M059J (cell line): ENCODE measurements at places on chromosomes 2 and 18. TPM values are rescaled to one million over a fixed set of nuclear protein-coding genes. Genes with fewer than 3 reads are reported as not detected.

- DNase-seq: no peak
Observed at GRCh38 chr18:73047688-73048087, 179.9 kb upstream of the NETO1 start.

DNA sequence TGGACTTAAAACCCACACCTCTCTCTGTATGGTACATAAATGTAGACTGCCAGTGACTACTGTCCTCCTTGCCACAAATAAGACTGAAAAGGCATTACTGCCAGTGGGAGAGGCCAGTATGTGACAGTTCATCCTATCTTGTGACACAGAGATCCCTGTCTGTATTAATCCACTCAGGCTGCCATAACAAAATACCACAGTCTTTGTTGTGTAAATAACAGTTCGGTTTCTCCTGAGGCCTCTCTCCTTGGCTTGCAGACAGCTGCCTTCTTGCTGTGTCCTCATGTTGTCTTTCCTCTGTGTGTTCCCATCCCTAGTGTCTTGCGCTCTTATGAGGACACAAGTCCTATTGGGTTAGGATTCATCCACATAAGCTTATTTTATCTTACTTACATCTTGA lies 46.4 kb upstream of the IL1RL1 start:
- DNase-seq: no peak

The PPP1CB gene
- total RNA-seq: 113 and 163 TPM in 2 replicates

The HOXD12 gene
- 0.12 TPM in 1 of 2 replicates, not detected in the other for total RNA-seq

DNA sequence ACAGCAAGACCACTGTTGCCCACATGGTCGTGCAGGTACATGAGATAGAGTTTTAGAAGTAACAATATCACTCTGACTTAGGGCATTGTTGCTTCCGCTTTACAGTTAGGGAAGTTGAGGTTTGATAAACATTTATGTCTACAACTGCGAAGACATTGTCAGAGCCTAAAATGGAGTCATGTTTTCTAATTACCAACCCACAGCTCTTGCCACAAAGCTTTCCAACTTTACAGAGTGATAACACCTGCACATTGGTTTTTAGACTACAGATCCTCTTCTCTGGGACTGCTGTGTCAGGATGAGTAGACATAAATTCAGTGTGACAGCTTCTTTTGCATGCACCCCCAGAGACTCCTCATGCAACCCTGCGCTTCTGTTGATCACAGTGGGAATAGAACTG lies 119.0 kb downstream of the FEZ2 start:
- DNase-seq: no peak

GRCh38 chr2:172671501-172671900 lies 64.1 kb upstream of the RAPGEF4 start:
- DNase-seq: no peak

DNA sequence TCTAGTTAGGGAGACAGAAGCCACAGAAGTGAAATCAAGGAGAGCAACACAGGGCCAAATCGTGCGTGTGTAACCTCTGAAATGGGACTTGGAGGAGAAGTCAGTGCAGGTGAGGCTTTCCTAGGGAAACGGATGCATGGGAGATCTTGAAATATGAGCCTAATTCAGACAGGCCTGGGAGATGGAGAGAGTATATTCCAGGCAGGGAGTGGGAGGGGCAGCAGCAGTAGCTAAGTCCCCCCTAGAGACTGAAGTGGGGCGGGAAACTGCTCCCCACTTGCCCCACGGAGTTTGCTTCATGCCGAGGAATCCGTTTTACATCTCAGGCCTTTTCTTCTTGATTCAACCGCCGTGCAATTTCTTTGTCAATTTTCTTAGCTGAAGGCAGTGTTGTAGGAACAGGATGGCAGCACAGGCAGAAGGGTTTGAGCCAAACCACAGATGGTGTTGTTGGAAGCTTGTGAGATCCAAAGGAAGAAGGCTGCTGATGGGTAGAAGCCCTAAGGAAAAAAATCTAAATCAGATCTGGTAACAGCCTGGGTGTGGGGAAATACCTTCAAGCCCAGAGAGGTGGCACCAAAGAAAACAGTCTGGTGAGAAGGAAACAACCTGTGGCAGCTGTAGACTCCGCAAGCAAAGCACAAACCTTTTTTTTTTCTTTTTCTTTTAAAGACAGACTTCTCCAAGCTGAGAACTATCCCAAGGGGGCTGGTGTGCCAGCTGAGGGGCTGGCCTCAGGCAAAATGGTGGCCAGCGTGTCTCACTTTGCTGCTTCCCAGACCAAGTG lies 40.2 kb downstream of the EPAS1 start:
- DNase-seq: peak; percentile 32

- DNase-seq: peak; percentile 47
Observed at GRCh38 chr2:230905448-230906421, 19.3 kb downstream of the GPR55 start.

- DNase-seq: peak; percentile 32
Observed at GRCh38 chr2:29238497-29238896, 123.3 kb downstream of the CLIP4 start.

- no peak for DNase-seq
Observed at GRCh38 chr18:1796636-1797035, 774.7 kb downstream of the METTL4 start.

The TSN gene
- total RNA-seq: 50.5 and 62.8 TPM in 2 replicates

GRCh38 chr2:225895126-225895525 lies 495.6 kb downstream of the NYAP2 start:
- DNase-seq: peak; percentile 63

GRCh38 chr18:74084184-74084855 lies 63.3 kb downstream of the FBXO15 start:
- peak; percentile 26 for DNase-seq

DNA sequence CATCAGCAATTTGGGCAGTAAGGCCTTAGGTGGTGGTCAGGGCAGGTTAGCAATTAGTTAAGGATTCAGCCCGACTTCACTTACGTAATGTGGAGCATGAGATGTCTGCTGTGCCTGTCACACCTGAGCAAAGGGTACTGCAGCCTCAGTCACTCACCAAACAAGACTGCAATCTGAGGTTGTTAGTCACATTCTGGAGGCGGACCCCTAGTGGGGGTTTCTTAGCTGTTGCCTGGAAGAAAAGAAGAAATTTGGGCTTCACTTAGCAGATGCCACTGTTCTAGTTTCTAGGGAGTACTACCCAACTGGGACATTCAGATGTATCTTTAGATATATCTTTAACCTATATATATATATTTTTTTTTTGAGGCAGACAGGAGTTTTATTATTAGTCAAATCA lies 529.9 kb downstream of the SLC4A3 start:
- DNase-seq: no peak

- DNase-seq: no peak
Observed at GRCh38 chr2:165149439-165149838, 54.4 kb downstream of the SCN3A start.

The ATF2 gene
- 33.7 and 39.3 TPM in 2 replicates for total RNA-seq

The ABHD1 gene
- total RNA-seq: 0.12 TPM in 1 of 2 replicates, not detected in the other

DNA sequence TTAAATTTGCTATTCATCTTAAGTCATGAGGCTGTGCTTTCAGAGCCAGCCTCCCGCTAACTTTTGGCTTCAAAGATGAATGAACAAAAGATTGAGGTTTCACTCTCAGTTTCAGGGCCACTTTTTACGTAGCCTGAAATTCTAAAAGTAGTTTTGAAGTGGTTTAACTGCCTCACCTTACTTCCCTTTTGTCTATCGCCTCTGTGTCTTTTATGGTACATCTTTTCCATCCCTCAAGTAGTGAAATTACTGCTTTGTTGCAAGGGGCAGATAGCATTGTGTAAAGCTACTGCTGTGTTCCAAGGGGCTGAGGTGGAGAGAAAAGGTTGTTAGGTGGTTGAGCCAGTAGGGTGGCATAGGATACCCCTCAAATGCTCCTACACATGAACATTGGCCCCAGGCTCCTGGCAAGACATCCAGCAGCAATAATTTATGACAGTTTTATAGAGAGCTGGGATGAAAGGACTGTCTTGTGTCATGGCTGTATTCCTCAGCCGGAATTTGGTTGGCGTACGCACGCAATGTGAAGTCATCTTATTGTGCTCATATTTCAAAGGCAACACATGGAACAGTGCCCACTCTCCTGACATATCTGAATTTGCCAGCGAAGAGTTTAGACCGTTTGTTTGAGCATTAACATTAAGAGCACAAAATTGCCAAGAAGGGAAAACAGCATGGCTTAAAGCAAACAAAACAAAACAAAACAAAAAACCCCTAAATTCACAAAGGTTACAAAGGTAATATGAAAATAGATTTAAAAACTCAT lies 32.2 kb downstream of the QPCT start:
- peak; percentile 97 for DNase-seq

GRCh38 chr18:63447066-63447465 lies 24.8 kb upstream of the VPS4B start:
- no peak for DNase-seq

The TCF23 gene
- total RNA-seq: not detected in 2 replicates

The VWA3B gene
- not detected in 2 replicates for total RNA-seq

The HOXD4 gene
- 0.05 TPM in 1 of 2 replicates, not detected in the other for total RNA-seq

The RNF125 gene
- 0.07 TPM in 1 of 2 replicates, not detected in the other for total RNA-seq

DNA sequence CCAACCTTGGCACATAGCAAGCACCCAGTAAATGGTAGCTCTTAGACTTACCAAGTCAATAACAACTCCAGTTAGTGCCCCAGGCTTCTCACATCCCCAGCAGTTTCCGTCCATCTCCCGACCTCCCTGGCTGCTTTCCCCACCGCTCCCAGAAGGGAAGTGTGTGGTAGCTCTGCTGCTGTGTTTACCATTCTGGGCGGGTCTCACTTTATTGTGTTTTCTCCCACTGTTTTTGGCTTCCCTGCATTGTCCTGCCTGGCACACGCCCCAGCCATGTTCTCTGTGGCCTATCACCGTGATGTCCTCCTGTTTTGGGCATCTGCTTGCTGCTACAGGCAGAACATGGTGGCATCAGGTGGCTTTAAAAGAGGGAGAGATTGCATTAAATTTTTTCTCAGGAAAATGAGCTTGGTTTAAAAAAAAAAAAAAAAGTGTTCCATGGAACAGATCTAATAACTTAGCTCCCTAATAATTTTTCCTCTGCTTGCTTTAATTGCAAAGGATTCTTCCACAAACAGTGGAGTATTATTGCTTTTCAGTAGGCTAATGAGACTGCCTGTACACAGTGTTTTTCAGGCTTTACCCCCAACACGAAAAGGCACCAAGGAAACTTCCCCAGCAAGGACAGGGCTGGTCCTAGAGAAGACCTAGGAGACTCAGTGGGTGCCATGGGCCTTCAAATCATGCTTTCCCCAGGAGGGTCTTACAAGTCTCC lies 8.0 kb upstream of the COX7A2L start:
- peak; percentile 5 for DNase-seq

GRCh38 chr2:13114391-13114790 lies 397.7 kb downstream of the TRIB2 start:
- no peak for DNase-seq

DNA sequence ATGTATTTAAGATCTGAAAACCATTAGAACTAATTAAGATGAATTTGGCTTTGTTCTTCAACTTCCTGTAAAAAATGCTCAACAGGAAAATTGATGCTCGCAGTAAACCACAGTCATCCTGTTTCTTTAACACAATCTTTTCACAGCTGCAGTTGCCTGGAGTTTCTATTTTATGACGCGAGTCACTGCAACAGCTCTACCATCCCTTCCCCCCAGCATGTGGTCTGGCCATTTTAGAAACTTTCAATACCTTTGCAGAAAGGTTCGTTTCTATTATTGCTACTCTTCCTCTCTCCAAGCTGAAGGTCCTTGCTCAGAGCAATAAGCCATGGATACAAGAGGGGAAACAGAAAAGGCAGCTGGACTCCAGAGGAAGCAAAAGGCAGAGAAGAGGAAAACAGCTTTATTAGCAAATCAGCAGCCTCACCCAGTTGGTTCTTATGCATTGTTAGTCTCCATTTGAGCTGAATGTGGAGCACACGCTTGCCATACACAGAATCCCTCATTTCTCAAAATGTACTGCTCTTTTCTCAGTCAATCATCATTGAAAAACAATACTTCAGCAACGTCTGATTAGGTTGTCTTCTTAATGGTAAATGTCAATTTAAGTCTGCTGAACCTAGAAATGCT lies 3.9 kb downstream of the WIPF1 start:
- peak; percentile 78 for DNase-seq
